GM03348 (cell line): ENCODE measurements at places on chromosomes 4 and X.
A peak's percentile ranks its signal among the peaks of the same experiment; 100 is the strongest.

DNA sequence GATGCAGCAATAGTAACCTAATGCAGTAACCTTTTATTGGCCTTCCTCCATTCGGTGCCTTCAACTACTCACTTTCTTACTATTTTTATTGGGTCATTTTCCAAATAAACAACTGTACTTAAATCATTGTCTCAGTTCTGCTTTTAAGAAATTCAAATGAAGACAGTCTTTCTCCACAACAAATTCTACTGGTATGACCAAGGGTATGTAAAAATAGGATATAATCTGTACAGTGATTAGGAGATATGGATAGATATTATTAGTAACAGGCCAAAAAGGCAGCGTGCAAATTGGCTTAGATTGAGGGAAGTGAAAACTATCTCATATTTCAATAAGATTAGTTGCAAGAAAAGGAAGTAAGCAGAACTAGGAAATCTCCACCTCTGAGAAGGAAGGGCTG is 177.4 kb upstream of the PPP1R2C start:
- DNase-seq: no peak

- no peak for DNase-seq
Observed at GRCh38 chr4:187065396-187065795, 341.7 kb upstream of the FAT1 start.

- DNase-seq: no peak
Observed at GRCh38 chr4:159103384-159103990, 608 bp downstream of the RAPGEF2 start.

DNA sequence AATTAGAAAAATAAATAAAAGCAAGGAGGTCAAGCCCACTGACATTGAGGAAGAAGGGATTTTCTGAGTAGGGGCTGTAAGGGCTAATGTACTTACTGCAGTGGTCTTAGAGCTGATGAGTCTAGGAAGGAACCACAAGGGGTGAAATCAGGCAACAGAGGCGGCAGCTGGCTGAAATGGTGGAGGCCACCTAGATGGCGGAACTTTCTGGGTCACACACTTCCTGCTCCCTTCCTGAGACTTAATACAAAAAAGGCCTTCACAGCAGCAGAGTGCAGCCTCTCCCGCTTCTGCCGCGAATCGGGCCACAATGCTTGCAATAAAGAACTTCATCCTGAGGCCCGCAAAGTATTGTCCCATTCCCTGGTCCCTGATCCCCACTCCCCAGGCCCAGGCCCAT is 15.4 kb downstream of the SNX12 start:
- no peak for DNase-seq

DNA sequence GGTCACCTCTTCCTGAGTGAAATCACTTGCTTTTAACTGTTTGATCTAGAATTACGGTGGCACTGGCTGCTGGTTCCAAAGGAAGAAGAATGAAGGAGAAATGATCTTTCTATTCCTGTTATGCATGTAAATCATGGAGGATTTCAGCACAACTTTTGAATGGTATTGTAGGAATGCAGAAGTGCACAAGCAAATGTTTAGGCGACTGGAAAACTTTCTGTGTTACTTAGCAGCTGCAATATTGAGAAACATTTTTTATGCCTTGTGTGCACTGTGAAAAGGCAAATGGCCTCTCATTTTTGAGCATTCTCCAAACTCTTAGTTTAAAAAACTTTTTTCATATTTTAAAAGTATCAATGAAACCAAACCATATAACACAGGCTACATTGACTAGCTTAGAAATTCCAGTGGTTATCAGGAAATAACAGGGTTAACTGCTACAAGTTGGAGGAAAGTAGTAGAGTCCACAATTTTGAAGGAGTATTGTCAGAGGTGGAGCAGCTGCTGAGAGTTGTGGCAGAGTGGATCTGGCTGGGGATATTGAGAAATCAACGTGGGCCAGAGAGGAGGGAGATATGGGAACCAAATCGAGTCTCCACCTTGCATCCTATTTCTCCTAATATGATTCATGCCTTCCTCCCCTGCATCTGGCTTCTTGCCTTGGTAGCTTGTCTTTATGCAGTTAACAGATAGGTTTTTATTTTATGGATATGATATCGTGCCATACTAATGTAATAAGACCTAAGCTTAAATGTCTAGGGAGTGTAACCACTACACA is 32.0 kb upstream of the FHL1 start:
- peak; percentile 23 for DNase-seq

- DNase-seq: no peak
Observed at GRCh38 chrX:129714581-129714980, 24.2 kb upstream of the XPNPEP2 start.

DNA sequence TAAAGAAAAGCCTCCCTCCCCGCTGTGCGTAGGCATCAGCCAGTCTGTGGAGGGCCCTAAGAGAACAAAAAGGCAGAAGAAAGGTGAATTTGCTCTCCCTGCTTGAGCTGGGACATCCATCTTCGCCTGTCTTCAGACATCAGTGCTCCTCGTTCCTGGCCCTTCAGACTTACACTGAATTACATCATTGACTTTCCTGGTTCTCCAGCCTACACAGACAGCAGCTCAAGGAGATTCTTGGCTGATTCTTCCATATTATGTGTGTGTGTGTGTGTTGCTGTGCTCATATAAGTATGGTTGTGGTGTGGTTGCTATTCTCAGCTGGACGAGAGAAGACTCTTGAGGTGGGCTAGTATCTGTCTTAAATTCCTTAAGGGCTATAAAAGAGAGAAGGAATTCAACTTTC is 35.5 kb upstream of the CD99L2 start:
- DNase-seq: peak; percentile 14

DNA sequence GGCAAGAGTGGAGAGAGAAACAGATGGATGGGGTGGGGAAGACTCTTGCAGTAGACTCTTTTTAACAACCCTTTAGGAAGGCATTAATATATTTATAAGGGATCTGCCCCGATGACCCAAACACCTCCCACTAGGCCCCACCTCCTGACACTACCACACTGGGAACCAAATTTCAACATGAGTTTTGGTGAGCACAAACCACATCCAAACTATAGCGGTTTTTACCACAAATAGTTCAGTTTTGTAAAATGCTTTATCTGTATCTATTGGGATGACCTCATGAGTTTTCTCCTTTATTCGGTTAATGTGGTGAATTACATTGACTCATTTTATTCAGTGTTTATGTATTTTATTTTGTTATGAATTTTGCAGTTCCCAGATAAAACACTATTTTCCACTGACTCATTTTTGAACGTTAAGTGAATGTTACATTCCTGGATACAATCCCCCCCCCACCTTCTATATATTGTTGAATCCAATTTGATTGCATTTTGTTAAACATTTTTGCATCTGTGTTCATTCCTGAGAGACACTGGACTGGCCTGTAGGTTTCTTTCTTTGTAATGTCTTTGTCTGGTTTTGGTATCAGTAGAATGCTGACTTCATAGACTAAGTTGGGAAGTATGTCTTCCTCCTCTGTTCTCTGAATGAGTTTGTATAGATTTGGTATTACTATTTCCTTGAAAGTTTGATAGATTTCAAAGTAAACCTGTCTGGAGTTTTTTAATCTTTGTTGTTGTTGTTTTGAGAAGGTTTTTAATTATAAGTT is 13.9 kb upstream of the CPLX1 start:
- no peak for DNase-seq

GRCh38 chr4:56007154-56007553 is 58.4 kb downstream of the CEP135 start:
- no peak for DNase-seq

GRCh38 chr4:15375667-15376066 is 52.2 kb upstream of the C1QTNF7 start:
- DNase-seq: no peak

GRCh38 chr4:68589790-68590189 is 13.7 kb upstream of the UGT2B17 start:
- no peak for DNase-seq

DNA sequence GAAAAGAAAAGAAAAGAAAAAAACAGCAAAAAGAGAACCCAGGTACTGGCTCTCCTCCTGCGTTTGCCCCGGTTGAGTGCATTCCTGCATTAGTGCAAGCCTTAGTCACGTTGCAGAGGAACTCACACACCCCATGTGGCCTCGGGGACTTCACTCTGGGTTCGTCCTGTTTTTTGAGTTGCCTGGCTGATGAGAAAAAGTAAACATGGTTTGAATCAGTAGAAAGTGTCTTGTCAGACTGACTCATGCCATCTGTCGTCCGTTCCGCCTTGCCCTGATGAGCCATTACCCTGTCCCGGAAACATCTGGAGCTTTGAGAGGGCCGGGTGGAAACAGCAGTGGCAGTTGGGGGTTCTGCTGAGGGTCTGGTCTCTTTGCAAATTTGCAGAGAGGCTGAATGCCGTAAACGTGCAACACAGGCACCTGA is 16.3 kb downstream of the CD99 start:
- peak; percentile 82 for DNase-seq

GRCh38 chr4:83316459-83317165 is 18.0 kb downstream of the HPSE start:
- no peak for DNase-seq

GRCh38 chr4:1559896-1560650 is 124.0 kb downstream of the FAM53A start:
- no peak for DNase-seq

DNA sequence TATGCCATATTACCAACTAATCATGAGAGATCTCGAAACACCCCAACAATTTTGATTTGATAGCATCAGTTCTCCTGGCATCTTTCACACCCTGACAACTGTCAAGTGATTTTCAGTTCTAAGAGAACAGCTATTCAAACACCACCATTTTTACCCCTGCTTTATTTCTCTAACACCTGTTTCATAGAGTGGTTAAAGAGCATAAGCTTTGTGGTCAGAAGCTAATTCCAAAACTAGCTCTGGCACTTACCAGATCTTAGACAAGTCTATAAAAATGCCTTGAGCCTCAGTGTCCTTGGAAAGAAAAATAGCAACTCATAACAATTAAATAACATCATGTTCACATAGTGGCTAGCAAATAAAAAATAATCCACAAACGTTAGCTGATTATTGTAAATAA is 17.9 kb downstream of the PPA2 start:
- DNase-seq: no peak

DNA sequence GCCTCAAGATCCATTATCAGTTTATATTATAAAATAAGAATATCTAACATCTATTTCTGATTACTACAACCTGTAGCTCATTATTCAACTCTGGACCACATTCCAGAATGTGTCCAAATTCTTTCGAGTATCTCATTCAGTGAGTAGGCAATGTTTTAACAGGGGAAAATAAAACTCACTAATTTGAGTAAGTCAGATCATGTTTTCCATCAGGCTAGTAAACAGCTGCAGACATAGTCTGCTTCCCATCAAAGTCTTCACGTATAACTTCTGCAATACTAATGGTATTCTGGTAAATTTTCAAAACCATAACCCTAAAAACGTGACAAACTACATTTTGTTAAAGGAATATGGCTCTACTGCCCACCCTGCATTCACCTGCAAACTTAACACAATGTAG is 31.8 kb downstream of the TBCK start:
- no peak for DNase-seq

GRCh38 chrX:111191598-111191997 is 78.7 kb downstream of the CAPN6 start:
- no peak for DNase-seq

DNA sequence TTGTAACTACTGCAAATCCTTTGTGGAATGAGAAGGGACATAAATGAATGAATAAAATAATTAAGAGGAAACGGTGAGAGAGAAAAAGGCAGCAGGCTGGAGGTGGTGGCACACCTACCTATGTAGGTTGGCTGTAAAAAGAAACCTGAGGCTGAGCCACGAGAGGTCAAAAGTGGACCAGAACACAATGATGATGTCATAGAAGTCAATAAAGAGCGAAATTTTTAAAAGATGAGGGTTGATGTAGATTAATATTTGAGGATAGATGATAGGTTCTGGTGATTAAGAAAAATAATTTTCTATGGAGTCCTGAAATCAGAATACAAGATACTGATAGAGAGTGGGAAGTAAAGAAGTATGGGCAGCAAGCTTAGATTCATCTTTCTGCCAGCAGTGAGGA is 1.7 kb downstream of the TRPC5OS start:
- no peak for DNase-seq

GRCh38 chr4:25215511-25215910 is 18.3 kb upstream of the PI4K2B start:
- no peak for DNase-seq

DNA sequence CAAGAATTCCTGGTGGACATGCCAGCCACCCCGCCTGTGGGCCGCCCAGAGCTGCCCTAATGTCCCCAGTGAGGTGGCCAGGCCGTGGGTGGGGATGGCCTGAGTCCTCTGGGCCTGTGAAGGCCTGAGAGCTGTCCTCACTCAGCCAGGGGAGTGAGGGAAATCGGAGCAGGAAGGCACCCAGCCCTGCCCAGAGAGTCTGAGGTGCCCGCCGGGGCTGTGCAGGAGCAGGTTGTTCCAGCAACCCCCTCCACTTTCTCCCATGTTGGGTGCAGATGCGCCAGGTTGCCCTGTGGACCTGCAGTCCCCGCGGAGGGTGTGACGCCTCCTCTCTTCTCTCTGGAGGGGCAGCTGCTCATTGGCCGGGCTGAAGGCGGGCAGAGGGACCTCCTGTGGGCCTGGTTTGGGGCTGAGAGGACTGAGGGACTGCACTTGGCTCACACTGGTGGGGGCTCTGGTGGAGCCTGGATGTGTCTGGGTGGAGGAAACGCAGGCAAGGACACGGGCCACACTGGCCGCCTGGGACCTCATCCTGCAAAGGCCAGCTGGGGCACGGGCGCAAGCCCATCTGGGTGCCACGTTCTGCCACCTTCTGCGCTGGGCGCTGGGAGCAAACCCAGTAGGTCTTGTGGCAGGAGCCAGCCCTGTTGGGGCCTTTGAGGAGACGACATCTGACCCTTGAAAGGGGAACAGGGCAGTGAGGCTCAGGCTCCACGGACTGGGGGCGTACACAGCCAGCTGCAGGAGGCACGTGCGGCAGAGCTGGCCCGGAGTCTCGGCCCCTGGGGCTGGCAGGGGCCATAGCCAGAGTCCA is 14.0 kb downstream of the DOK7 start:
- no peak for DNase-seq

GRCh38 chrX:134548257-134549201 is 88.6 kb downstream of the HPRT1 start:
- no peak for DNase-seq

DNA sequence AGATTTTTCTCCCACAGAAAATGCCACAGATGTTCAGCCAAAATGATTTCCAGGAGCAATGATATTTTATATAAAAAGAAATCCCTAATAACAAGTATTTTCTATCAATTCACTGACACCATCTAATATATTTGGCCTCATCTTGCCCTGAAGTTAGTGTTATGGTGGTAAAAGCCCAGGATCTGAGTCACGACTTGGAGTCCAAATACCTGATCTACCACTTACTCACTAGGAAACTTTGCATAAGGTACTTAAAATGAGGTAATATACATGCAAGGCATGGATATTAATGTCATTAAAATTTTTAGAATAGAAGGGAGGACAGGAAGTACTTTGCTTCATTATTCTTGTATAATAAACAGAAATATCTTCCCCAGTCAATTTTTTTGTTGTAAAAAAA is 16.3 kb downstream of the PPP3CA start:
- no peak for DNase-seq

GRCh38 chrX:51520393-51520792 is 24.0 kb upstream of the NUDT11 start:
- no peak for DNase-seq
